ENCODE measurements at places on chromosomes 7 and 10.

- no peak for DNase-seq
These were observed 12.7 kb upstream of the MACC1 start for GRCh38 chr7:20229646-20230500.

- no peak for DNase-seq
These were observed 37.4 kb upstream of the CDK6 start for GRCh38 chr7:92873776-92874175.

DNA sequence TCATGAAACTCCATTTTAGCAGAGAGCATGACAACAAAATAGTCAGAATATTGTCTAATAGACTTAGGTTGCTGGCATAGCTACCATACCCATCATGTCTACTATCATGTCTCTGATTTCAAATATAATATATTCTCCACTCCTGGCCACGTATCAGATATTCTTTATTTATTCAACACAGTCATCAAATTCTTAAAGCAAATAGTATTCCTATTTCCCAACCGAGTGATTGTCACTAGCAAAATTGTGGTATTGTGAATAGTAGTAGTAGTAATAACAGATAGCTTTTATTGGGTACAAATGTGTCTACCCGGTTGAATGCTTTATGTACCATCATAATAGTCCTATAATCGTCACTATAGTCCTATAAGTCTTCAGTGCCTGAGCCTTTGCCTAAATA lies 918.6 kb downstream of the KCNMA1 start:
- no peak for DNase-seq

DNA sequence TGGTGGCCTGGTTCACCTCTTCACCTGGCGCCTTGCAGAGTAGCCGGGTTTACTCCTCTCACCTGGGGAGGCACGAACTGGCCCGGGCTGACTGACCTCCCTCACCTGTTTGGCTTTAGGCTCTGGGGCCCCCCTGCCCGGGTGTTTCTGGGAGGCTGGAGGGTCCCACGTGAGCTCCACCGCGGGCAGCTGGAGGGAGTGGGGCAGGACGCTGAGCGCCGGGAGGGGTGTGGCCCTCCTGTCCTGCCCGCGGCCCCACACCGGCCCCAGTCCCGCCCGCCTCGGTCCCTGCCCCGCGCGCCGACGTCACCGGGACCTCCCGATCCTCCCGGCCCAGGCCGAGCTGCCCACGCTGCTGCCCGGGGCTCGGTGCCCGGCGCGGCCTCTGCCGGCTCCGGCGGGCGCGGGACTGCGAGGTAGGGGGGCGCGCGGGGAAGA lies at the start of gene AMZ1:
Gene AMZ1, plus strand, starts transcription at position 322 of the 438 bp plus-strand sequence. CDS start 12,250 bp downstream, outside the sequence.
- no peak for DNase-seq

DNA sequence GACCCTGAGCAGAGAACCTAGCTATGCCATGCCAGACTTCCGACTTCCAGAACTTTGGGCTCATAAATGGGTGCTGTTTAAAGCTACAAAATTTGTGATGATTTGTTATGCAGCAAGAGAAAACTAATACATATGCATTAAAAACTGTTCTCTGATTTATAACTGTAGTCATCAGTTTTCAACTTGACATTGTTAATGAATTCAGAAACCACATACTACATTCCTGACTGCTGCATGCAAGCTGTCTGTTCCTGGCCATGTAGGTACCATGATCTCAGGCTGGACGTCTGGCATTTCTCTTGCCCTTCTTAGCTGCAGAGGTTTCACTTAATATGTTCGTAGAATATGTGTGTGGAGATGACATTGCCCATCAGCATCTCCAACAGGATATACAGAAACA lies 28.4 kb downstream of the MKX start:
- no peak for DNase-seq

DNA sequence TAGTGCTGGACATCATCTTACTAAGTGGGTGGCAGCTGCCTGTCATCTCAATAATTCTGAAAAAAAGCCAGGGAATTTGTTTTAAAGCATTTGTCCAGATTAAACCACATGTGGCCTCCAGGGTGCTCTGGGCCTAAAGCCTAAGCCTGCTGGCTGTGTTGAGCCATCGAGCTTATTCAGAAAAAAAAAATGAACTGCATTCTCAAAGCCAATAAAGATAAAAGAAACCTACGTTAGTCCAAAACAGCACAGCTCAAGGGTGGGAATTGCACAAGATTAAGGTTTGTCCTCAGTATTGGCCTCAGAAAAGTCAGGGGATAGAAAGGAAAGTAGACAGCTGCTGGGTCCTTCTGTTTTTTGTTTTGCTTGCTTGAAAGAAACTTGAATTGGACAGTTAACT lies 22.6 kb upstream of the PRTFDC1 start:
- no peak for DNase-seq

DNA sequence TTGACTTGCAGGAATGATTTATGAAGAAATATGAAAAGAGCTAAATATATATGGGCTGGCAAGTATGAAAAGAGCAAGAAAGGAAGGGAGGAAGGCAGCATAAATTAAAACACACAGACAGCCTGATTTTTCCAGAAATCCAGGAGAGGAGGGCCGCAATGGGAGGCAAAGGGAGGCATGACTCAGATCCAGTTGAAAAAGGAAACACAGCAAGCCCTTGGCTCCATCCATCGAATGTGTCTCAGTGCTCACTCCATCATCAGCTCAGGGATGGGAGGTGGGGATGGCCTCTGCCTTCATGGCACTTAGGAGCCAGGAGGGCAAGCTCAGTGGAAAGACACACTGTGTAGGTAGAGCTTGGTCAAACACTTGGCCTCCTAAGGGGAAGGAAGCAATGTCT lies 75.7 kb upstream of the PDZD8 start:
- no peak for DNase-seq

DNA sequence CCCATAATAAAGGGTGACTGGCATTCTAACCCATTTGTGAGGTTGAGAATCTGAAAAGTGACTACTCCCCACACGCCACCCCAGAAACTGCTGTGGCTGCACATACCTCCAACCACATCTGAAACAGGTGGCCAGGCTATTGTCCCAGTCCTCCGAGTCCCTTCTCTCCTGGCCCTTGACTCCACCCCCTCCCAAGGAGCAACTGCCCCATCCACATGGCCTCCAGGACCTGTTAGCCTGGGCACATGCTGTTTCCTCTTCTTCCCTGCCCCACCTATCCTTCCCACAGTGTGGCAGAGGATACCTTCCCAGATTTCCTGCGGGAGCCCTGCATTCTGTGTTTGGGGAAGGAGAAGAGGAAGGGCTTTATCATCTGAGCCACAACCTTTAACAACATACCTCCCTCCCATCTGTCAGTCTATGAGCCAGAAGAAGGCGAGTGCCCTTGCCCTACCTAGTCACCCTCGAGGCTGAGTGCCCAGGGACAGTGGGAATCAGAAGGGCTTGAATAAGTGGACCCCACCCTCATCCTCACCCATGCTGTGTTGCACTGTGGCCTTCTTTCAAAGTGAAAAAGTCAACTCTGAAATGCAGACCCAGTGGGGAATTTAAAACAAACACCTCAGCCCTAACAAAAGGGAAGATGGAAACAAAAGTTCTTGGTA lies 11.9 kb downstream of the STEAP1B start:
- DNase-seq: no peak

DNA sequence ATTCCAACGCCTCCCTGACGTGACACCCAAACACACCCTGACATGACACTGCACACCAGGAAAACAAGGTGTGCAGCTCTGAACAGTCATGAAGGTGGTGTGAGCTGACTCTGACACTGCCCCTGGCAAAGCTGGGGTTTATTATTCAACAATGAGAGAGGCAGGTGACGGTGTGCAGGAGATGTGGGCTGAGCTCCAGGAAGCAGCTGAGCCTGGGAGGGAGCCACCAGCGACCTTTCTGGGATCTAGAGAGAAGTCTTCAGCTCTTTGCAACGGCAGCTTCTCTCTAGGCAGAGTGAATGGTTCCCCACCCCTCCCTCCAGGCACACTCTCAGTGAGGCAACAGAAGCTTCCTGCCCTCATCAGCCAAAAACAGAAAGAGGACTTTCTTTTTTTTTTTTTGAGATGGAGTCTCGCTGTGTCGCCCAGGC lies 65.6 kb downstream of the SH3PXD2A start:
- DNase-seq: no peak

DNA sequence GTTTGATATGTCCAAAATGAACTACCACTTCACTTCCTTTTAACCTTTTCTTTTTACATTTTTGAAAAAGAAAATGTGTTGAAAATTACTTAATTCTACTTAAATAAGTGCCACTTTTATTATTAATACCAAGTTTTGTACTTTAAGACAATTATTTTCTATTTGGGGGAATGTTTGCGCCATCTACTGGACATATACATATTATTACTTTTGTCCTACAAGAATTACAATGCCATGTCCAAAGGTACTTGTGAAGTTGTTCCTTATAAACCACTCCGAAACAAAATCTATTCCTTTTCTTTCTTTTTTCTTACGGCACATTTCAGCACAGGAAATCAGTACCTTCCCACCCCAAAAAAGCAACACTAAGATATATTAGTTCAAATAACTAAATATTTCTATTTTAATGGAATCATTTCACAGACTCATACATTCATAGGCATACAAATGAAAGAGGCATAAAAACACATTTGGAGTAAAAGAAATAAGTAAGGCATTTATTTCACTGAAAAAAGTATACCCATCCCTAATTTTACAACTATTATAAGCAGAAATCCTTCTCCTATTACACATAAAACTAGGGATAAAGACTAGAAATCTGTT lies 169.9 kb downstream of the RNF133 start:
- DNase-seq: no peak

GRCh38 chr10:116866987-116867595 lies 17.8 kb downstream of the ENO4 start:
- no peak for DNase-seq

DNA sequence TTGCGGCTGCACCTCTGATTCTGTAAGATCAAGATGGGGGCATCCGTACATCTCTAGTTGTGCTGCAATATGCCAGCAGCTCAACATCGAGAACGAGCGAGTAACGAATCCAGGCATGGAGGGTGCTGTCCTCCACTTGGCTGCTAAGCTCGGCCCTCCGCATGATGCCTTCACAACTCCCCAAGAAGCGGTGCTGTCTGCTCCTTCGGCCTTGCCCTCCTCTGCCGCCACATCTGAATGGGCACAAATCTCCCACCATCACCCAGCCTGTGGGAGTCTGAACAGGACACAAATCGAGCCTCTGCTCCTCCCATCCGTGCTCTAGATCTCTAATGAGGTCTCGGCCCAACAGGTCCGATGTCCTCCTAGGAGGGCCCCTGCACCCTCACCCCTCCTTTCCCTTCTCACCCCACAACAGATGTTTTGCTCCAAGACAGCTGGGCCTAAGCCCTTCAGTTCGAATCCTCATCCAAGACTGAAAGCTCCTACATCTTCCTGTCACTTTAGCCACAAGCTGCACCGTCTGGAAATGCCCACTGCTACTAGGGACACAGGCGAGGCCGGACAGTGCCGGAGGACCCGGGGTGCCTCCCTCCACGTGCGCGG lies 86.7 kb downstream of the ZNF33B start:
- DNase-seq: no peak

DNA sequence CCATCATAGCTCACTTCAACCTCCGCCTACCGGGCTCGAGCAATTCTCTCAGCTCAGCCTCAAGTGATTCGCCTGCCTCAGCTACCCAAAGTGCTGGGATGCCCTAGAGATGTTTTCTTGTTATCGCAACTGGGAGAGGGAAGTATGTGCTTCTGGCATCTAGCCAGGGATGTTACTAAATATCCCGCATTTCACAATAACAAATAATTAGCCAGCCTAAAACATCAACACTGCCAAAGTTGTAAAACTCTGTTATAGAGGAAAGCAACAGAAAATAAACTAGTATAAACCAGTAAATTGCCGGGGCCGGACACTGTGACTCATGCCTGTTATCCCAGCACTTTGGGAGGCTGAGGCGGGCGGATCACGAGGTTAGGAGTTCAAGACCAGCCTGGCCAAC lies 7.2 kb downstream of the INA start:
- peak; percentile 32 for DNase-seq

DNA sequence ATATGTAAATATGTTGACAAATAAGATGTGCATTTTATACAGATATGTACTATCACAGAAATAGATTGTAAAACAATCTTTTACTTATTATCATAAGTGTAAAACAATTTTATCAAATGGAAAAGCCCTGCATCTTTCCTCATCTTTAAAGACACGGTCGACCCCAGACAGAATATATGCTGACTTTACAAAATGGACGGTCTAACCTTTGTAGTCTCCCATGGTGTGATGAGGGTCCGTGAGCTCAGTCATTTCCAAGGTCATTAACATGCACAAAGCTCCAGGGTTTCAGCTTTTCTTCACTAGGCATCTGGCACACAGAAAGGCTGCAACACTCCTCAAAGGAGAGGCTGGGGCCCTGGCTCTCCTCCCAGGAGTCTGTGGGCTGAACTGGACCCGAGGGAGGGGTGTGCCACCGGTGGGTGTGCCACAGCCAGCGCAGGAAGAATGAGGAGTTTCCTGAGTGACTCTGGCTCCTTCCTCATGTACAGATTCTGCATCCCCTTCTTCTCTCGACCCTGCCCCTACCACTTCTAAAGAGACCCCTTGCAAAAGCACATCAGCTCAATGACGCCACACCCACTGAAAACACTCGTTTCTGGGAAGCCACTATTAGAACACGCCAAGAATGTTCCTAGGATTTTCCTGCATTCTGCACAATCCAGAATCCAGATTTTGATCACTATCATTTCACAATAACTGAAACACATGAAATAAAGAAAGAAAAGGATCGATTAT lies 26.2 kb upstream of the ABLIM1 start:
- no peak for DNase-seq

DNA sequence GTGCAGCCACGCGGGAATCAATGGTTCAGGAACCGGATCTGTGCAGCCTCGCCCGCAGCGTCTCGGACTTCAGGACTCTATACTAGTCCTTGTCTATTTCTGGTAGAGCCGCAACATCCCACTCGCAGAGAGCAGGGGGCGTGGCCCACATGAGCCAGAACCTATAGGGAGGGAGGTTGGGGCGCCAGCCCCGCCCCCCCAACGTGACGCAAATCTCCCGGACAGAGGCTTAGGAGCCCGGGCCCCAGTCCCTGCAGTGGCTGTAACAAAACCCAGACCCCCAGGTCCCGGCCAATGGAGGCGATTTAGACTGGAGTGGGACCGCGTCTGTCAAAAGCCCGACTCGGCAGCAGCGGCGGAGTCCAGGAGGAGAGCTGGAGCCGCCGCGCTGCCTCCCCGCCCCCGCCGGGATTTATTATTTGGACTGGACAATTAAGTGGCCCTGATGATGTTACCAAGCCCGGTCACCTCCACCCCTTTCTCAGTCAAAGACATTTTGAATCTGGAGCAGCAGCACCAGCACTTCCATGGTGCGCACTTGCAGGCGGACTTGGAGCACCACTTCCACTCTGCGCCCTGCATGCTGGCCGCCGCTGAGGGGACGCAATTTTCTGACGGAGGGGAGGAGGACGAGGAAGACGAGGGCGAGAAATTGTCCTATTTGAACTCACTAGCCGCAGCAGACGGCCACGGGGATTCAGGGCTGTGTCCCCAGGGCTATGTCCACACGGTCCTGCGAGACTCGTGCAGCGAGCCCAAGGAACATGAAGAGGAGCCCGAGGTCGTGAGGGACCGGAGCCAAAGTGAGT lies at the start of gene NKX2-3:
Gene NKX2-3, plus strand, starts transcription at position 256 of the 809 bp plus-strand sequence. Its CDS starts 190 bp downstream, at position 446.
- peak; percentile 60 for DNase-seq

- DNase-seq: no peak
These were observed 47.0 kb upstream of the PFKP start for GRCh38 chr10:3020311-3020710.

- no peak for DNase-seq
These were observed 280 bp downstream of the DNAAF5 start for GRCh38 chr7:726854-727103.

GRCh38 chr7:1906087-1906830 lies 236.2 kb downstream of the ELFN1 start:
- no peak for DNase-seq

Measured in CD4-positive, alpha-beta T cell treated with Interleukin-1 beta for 1 hour (primary cell).